ENCODE measurements at places on chromosomes 7 and 10.

- DNase-seq = no peak
Observed at GRCh38 chr7:44330331-44330730, 4.9 kb upstream of the CAMK2B start.

- DNase-seq = peak; percentile 66
Observed at GRCh38 chr10:52004342-52004949, 305.1 kb upstream of the CSTF2T start.

DNA sequence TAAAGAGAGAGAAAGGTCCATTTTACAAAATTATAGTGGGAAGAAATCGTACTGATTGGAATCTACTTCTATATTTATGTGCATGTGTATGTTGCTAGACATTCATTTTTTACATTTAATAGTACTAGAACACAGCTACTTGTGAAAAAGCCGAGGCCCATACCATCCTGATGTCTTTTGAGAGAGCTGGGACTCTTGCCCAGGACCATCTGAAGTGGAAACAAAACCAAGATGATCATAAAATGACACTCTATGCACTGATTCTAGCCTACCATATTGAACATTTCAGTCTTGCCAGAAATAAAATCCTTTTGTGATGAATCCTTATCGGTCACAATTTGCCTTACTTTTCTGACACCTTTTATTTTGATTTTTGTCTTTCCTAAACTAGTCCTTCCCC, 640.0 kb downstream of the KCNMA1 start:
- no peak for DNase-seq

DNA sequence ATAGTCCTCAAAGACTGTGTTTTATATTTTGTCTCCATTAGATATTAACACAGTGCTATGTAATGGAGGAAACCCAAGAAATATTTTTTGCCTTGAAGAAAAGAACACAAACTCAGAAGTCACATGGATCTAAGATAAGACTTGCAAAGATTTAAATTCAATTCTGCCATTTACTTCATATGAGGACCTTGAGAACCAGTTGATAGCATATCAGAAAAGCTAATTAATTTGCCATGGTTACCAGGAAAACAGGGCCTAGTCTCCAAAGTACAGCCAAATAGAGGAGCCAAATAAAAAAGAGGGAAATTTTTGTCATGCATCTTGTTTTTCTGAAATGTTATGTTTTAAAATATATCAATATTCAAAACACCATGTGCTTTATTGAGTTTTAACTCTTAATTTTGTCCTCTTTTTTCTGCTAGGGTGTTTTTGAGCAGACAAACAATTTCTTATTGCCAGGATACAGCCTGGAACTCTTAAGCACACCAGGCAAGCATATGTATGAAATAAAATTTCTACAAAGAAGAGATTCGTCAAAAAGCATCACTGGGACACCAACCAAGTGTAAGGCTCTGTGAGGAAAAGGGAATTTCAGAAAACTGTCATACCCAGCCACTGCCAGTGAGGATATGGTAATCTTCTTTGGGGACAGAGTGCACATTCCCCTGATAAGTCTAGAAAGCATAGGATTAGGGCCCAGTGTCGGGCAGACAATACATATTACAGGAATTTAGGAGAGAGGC, 10.6 kb upstream of the TOMM7 start:
- DNase-seq = no peak

DNA sequence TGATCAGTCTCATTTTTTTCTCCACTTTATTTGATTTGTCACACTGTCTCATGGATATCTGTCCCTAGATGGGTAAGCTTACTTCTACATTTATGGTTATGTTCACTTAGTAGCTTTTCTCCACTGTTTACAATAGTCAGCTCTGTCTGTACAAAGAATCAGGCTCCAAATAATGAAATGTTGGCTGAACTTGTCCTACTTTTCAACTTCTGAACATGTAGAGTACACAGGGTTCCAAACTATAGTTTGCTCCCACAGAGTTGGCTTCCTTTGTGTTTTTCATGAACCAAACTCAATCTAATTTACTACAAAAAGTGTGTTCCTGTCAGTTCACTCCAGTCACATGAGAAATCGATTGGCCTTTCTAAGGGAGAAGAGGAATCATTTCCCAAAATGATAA, 175.0 kb downstream of the CCDC71L start:
- DNase-seq = peak; percentile 31

DNA sequence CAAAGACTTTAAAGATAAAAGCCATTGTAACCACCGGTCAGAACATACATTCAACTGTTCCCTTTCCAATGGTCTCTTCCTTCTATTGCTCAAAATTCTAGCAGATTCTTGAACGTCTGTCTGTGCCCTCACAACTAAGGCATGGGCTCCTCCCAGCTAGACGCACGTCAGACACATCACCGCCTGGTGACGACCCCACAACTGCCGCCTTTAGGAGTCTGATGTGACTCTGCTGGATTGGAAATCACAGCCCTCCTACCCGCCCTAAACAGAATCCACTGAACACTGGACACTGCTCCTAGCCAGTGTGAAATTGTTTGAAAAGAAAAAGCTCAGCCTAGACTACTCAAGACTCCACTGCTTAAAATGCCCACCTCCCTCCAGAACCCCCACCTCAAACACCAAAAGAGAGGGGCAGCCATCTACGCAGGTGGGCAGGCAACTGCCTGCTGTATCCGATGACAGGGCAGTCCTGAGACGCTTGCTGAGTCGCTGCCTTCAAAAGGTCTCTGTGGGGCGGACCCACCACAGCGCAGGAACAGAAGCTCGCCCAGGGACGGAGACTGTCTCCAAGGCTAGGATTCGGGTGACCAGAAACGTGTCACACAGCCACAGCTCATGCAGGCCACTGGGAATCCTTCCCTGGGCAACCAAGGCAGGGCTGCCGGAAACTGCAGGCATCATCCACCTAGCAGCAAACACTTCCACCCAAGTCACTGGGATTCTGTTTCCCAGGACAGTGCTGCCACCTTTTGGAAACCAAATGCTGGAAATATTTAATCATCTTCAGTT, 34.7 kb downstream of the GSDME start:
- peak; percentile 24 for DNase-seq

DNA sequence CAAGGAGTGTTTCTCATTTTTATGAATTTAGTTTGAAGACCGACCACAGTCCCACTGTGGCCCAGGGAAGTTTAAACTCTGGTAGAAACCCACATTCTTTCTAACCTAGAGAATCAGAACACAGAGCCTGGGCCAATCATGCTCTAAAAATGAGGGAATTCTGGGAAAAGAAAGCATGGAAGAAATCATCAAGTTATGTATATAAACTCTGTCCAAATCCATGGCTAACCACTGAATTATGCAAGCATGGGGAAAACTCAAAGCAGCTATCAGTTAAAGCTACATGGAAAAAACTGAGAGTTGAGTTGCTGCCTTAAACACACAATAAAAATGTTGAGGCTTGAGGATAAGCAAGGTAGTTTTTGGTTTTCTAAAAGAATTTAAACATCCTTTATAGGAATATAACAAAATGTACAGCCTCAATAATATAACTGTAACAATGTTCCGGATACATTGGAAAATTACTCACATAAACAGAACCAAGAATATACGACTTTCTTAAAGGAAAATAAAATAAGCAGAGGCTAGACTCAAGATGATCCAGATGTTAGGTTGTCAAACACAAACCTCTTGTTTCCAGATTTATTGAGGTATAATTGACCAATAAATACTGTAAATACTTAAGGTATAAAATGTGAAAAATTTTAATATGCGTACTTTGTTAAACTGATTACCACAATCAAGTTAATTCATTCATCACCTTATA, 311.2 kb upstream of the GNAI1 start:
- peak; percentile 10 for DNase-seq

DNA sequence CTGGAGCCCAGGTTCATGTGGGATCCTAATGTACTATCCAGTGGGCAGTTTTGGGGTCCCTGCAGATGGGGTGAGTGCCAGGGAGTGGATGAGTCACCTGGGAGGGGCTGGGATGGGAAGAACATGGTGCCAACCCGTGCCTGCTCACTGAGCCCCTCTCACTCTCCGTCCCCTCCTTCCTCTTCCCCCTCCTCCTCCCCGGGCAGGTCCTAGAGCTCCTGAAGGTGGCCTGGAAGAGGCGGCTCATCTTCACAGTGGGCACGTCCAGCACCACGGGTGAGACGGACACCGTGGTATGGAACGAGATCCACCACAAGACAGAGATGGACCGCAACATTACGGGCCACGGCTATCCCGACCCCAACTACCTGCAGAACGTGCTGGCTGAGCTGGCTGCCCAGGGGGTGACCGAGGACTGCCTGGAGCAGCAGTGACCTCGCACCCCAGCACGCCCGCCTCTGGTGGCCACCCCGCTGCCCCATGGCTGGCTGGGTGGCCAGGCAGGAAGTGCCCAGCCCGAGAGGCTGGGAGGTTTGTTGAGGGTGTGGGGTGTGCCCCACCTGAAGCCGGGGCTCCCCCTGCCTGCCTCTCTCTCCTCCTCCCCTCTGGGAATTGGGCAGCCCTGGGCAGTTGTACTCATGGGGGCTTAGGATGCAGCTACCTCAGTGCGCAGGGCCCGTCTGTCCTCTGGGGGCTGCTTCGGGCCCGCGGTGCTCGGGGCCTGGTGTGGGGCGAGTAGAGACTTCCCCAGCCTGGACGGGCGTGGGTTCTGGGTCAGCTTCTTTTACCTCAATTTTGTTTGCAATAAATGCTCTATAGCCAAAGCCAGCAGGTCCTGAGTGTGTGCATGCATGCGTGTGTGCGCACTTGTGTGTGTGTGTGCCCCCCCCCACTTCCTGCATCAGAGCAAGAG, 4.9 kb upstream of the UPK3B start:
- DNase-seq = no peak

DNA sequence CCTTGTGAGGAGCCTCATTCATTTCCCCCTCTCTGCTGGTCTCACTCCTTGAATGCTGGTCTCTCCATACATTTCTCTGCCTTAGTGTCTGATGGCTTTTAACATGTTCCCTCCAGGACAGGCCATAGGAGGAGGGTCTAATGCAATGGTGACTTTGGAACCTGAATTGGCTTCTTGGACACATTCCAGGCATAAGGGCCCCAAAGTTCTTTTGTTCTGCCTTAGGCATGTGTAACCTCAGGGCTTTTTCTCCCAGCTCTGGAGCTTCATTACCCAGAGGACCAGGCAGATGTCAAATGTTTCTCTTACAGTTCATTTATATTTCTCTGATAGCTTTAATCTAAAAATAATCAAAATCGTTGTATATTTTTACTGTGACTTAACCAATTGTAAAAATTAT, 162.6 kb downstream of the SDK1 start:
- DNase-seq = no peak

- no peak for DNase-seq
Observed at GRCh38 chr7:151420144-151420543, 10.3 kb upstream of the WDR86 start.

- DNase-seq = no peak
Observed at GRCh38 chr7:20113427-20114027, 103.7 kb downstream of the MACC1 start.

GRCh38 chr10:36171953-36172940, 530.2 kb upstream of the FZD8 start:
- peak; percentile 64 for DNase-seq

DNA sequence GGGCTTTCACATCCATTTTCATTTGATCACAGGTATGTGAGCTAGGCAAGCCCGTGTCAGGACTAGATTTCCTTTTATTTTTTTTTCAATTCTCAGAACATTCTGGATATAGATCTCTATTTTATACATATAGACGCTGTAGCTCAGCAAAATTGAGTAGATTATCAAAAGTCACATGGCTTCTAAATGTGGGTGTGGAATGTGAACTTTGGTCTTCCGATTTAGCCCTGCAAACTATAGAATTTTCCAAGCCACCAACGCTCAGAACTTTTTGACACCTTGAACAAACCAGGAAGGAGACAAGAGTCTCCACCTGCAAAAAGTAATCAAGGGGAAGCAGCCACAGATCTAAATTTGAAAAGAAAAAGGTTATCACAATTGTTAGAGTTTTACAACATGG, 15.9 kb upstream of the FFAR4 start:
- DNase-seq = no peak

DNA sequence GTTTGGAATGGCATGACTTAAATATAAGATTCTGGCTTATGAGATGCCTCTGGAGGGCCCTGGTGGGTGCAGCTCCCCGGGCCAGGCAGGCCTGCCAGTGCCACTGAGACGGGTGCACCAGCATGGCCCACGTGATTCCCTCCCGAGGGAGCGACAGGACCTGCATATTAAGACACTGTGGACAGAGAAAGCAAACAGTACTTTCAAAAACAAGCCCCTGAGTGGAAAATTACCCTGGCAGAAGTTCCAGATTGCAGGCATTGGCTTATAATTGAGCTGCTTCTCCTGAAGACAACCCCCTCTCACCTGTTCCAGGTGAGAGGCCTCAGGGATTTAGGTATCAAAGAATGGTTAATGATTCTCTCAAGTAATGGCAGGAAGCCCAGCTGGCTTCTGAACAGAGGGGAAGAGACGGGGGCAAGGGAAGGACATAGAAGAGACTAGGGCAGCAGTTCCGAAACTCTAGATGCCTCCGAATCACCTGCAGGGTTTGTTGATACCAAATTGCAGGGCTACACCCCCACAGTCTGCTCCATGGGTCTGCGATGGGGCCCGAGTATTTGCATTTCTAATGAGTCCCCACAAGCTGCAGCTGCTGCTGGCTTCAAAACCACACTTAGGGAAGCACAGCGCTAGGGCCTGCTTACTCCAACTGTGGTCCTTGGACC, 66.0 kb upstream of the DOCK1 start:
- no peak for DNase-seq

DNA sequence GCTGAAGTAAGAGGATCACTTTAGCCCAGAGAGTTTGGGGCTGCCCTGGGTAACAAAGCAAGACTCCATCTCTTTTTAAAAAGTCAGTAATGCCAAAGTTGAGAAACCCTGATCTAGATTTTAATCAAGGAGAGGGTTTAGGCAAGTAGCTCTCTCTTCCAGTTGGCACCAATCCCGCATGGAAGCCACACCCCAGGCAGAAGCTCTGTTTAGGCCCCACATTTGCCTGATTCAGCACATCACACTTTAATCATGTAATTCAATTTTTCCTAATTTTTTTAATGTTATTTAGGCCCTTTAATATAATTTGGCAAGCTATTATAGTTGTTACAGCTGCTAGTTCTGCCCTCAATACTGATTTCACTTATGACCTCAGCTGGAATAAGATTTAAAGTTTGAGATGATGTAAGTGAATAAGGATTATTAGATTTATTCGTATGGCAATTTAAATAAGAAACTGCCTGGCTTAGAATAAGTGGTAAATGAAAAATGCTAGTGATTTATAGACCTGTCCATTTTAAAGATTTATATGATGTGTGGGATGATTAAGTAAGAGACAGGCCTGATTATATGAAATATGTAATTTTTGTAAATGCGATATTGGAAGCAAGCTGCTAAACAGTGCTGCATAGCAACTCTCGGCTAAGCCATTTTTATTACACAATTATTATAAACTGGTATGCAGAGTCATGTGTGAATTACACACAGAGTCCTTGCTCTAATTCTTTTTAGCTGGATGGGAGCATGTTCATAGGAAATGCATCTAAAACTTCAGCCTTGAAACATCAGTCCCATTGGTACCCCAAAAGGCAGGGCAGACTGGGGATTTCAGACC, 80.2 kb upstream of the NFE2L3 start:
- DNase-seq = no peak

GRCh38 chr10:78656417-78657162, 412.2 kb upstream of the ZMIZ1 start:
- DNase-seq = no peak

- no peak for DNase-seq
Observed at GRCh38 chr10:4250587-4250887, 465.5 kb upstream of the KLF6 start.

- peak; percentile 19 for DNase-seq
Observed at GRCh38 chr10:28939281-28940157, 262.2 kb downstream of the BAMBI start.

- no peak for DNase-seq
Observed at GRCh38 chr7:88629559-88629958, 129.9 kb upstream of the ZNF804B start.
